ENCODE measurements at places on chromosomes 16 and 17.

- no peak for DNase-seq
These were observed 27.6 kb upstream of the CCL1 start for GRCh38 chr17:34390649-34391048.

- DNase-seq: no peak
These were observed at the start of gene RAB11FIP4 for GRCh38 chr17:31391496-31391949. Gene RAB11FIP4, plus strand, starts transcription at chr17:31391675. Its CDS starts 178 bp downstream, at chr17:31391853.

GRCh38 chr16:73285436-73286201 lies 237.7 kb upstream of the ZFHX3 start:
- DNase-seq: no peak

DNA sequence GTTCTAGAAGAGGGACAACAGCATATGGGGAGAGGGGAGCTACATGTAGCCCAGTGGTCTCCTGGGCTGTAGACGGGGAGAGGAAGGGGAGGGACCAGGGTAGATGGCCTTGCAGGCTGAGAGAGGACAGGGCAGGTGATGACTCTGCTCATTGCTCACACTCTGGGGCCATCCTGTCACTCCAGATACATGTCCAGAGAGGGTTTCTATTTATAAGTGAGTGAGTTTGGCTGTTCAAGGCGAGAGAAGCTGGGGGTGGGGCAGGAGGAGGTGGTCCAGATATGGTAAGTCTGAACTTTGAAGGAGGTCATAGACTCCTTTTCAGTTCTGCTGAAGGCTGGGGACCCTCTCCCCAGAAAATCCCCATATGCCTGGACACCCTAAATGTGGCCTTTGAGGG lies 22.2 kb downstream of the CACNA1G start:
- no peak for DNase-seq

- DNase-seq: peak; percentile 20
These were observed 21.2 kb downstream of the CLEC16A start for GRCh38 chr16:10965440-10966061.

GRCh38 chr16:12976936-12977335 lies 75.5 kb downstream of the SHISA9 start:
- no peak for DNase-seq

DNA sequence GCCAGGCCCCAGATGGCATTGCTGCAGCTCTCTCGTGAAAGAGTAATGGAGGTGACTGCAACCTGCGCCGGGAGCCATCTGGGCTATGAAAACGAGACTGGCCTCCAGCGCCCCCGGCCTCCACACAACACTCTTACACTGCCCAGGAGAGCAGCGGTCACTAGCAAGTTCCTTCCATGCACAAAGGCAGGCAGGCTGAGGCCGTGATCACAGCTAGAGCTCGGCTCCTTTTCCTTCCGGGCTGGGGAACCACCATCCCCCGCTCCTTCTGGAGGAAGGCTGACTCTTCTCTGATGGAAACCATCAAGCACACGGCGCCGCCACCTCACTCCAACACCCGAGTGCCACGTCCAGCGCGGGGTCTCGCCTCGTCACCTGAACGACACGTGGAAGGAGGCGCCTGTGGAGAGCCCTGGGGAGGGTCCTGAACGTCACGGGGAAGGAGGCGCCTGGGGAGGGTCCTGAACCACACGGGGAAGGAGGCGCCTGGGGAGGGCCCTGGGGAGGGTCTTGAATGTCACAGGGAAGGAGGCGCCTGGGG lies 61.9 kb downstream of the KLHDC4 start:
- no peak for DNase-seq

DNA sequence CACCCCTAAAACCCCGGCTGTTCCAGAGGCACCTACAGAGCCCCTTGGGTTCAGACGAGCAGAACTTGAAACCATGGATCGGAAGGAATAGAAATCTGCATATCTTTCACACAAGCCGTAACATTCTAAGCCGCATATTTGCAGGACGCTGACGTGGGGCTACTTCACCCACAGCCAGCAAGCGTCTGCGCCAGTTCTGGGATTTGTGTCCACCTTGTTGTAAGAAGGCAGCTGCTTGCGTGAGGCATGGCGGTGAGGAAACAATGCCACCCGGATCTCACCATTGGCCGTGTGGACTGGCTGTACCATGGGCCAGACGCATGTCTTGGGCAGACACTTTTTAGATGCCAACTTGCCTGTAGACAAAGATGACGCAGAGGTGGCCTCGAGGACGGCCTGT lies 34.5 kb downstream of the TNFRSF13B start:
- DNase-seq: no peak

GRCh38 chr17:36212966-36213365 lies 2.1 kb downstream of the CCL4L2 start:
- DNase-seq: peak; percentile 29

DNA sequence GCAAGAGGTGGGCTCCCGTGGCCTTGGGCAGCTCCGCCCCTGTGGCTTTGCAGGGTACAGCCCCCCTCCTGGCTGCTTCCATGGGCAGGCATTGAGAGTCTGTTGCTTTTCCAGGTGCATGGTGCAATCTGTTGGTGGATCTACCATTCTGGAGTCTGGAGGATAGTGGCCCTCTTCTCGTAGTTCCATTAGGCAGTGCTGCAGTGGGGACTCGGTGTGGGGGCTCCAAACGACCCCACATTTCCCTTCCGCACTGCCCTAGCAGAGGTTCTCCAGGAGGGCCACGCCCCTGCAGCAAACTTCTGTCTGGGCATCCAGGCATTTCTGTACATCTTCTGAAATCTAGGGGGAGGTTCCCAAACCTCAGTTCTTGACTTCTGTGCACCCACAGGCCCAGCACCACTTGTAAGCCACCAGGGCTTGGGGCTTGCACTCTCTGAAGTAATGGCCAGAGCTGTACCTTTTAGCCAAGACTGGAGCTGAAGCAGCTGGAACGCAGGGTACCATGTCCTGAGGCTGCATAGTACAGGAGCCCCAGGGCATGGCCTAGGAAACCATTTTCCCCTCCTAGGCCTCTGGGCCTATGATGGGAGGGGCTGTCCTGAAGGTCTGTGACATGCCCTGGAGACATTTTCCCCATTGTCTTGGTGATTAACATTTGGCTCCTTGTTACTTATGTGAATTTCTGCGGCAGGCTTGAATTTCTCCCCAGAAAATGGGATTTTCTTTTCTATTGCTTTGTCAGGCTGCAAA lies 6.0 kb downstream of the PRKAR1A start:
- no peak for DNase-seq

- no peak for DNase-seq
These were observed 58.3 kb upstream of the LGALS9 start for GRCh38 chr17:27572665-27573064.

- no peak for DNase-seq
These were observed 105.3 kb downstream of the SLC39A11 start for GRCh38 chr17:72987166-72987565.

- no peak for DNase-seq
These were observed 12.8 kb downstream of the SMIM5 start for GRCh38 chr17:75645889-75646637.

DNA sequence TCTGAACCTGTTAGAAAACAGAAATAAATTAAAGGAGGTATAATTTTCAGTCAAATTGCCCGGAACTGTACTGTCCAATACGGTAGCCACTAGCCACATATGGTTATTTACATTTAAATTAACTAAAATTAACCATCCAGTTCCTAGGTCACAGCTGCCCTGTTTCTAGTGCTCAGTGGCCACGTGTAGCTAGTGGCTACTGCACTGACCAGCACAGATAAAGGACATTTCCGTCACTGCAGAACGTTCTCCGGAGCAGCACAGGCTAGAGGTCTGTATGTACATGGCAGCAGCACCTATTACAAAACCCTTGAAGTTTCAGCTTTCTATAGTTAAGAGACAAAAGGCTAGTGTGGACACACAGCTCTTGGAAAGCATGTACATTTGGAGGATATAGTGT lies 33.7 kb downstream of the CPSF4L start:
- DNase-seq: no peak

DNA sequence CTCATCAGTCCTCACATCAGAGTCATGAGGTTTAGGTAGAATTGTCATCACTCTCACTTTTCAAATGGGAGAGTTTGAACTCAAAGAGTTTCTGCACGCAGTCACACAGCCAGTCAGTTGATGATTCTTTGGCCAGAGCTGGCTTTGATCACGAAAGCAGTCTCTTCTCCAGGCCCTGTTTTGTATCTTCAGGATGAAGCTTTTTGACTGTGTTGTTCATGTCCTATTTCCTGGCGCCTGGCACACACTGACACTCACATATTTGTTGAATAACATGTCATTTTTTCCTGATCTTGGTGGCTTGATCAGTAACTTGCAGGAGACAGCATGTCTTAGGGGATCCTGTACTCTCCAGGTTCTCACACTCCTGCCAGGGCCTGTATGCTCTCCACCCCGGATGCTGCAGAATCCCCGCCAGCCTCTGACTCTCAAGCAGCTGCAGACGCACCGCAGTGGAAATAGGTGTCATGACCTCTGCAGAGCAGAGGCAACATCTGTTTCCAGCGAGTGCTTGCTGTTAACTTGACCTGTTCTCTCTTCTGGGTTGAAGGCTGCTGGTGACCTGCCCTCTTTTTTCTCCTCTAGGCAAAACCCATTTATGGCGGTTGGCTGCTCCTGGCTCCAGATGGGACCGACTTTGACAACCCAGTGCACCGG lies 33.0 kb downstream of the MPRIP start:
- DNase-seq: no peak

DNA sequence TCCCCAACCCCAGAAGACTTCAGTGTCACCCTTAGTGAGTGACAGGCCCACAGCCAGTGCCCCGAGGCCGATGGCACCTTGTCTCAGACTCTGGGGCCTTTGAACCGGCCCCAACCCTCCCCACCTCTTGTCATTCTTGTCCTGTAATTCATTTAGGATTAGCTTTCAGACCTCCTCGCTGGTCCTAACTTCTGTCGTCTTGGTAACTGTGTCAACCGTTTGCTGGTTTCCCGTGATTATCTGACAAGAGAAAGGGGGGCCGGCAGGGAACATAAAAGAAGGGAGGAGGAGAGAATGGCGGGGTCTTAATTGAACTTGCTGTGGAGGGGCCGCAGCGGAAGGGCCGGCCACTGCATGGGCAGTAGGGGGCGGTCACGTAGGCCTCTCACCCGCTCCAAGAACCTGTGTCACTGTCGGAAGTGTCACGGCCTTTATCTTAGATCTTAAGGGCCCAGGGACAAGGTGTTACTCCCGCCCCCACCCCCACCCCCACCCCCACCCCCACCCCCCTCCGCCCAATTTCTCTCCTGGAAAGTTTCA lies 46.5 kb upstream of the GSE1 start:
- DNase-seq: no peak

DNA sequence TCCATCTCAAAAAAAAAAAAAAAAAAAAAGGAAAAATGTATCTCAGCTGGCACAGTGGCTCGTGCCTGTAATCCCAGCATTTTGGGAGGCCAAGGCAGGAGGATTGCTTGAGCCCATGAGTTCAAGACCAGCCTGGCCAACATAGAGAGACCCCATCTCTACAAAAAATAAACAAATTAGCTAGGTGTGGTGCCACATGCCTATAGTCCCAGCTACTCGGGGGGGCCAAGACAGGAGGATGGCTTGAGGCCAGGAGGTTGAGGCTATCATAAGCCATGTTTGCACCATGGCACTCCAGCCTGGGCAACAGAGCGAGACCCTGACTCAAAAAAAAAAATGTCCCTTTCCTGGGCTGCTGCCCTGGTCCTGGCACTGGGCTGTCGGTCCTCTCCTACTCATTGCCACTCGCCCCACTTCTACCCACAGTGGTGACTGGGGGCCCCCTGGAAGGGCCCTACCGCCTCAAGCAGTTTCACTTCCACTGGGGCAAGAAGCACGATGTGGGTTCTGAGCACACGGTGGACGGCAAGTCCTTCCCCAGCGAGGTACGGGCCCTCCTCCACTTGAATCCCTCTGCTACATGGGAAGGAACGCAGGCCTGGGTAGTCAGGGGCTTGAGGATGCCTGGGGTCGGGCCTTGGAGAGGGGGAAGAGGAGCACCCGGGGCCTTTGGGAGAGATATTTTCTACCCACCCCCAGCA lies 6.1 kb downstream of the CA7 start:
- no peak for DNase-seq

DNA sequence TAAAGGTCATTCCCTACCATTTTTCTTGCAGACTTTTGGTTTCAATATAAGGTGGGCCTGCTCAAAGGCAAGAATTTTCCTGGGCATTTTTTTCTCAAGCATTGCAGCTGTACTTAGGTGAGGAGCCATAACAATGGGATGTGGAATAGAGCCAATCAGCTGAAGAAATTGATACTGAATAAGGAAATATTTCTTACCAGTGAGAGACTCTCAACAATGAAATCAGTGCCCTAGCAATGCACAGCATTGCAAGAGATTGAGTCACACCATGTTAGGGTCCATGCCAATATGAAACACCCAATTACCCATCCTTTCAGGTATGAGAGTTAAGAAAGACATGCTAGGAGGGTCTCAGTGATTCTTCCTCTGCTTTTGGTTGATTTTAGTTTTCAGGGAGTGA lies 237.6 kb downstream of the SOX9 start:
- DNase-seq: no peak

GRCh38 chr16:57970319-57970718 lies 609 bp downstream of the CNGB1 start:
- no peak for DNase-seq

DNA sequence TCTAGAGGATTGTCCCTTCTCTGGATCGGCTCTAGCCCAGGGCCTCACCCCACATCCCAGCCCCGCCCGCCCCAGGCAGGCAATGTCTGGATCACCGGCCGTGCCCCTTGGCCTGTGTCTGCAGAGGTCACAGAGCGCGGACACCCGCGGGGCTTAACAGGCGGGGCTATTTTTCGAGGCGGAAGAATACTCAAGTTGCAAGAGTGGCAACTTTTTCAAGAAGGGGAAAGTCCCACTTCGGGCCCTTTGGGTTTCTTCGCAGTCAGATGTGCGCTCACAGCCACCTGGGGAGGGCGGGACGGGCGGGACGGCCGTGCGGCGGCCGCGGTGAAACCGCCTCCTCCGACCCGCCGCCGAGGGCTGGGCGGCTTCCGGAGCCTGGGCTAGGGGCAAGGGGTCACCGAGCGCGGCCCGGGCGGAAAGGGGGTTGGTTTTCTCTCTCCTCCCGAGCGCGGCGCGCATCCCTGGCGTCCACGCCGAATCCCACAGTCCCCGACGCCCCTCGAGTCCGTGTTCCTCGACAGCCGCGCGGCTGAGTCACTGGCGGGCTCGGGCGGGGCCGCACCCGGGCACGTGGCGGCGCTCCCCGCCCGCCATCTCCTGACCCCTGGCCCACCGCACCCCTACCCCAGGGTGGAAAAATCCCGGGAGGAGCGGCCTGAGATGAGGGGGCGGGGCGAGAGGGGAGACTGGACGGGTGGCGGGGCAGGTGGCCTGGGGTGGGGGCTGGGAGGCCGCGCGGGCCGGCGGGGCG lies 1.2 kb upstream of the PFN1 start:
- DNase-seq: peak; percentile 91

- DNase-seq: no peak
These were observed 2.3 kb downstream of the ATP5MC1 start for GRCh38 chr17:48894886-48895285.

DNA sequence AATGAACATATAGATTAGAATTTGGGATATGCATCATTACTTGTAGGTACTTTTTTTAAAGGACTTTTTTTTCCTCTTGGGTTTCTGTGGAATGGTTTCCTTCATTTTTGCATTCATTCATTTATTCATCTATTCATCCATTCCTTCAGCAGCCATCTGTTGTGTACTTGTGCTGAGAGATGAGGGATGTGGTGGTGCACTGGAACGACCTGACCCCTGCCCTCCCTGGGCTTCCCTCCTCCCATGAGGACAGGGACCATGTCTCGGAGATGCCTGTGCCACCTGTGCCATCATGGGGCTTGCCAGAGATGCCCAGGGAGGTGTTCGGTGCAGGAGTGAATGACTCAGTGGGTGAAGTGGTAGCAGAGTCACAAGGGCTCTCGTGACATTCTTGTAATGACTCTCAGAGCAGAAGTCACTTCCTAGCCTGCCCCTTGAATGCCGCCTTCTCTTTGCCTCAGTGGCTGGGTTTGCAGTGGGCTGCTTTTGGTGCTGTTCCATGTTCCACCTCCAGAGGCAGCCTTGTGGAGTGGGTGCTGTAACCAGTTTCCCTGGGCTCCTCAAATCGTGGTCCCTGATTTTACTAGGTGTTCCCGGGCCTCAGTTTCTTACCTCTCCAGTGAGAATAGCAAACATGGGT lies 43.9 kb downstream of the CLEC16A start:
- DNase-seq: peak; percentile 46

Measured in CD4-positive, alpha-beta T cell treated with Interleukin-4 for 4 hours (primary cell).